ENCODE measurements at places on chromosomes 1 and 21.

- DNase-seq = no peak
Observed at GRCh38 chr1:86965012-86965826, 50.8 kb downstream of the HS2ST1 start.

DNA sequence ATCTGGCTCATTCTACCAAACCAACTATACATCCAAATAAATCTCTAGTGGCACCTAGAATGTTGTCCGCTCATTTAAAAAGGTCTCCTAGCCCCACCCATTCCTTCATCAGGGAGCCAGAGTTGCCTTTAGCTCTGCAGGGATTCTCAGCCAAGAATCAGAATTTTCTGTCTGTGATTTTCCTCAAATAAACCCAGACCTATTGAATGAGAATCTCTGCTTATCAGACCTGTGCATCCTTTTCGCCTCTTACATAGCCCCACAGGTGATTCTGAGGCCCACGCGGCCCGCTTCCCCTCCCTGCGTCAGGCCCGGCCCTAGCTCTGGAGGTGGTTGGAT, 410 bp upstream of the TDRD5 start:
- DNase-seq = no peak

- no peak for DNase-seq
Observed at GRCh38 chr1:183278739-183279591, 92.9 kb downstream of the LAMC2 start.

DNA sequence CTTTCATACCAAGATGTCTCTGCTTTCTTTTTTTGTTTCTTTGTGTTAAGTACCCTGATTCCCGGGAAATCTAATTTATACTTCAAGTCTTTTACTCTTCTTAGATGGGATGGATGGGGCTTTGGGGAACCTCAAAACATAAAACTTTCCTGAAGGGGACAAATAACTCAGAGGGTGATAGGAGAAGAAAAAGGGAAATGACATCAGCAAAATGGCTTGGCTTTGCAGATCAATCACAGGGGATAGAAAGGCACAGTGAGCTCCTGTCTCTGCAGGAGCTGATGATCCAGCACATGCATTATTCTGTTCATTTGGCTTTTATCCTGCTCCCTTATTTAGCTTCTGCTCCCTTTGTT, 1.4 kb upstream of the CA14 start:
- DNase-seq = no peak

- DNase-seq = no peak
Observed at GRCh38 chr1:176227579-176227978, 20.5 kb upstream of the COP1 start.

GRCh38 chr1:199218533-199218932, 579.7 kb downstream of the PTPRC start:
- DNase-seq = no peak

- no peak for DNase-seq
Observed at GRCh38 chr1:79042539-79042938, 36.0 kb upstream of the ADGRL4 start.

- DNase-seq = no peak
Observed at GRCh38 chr1:183273300-183273699, 87.2 kb downstream of the LAMC2 start.

Data from stimulated activated CD4-positive, alpha-beta T cell treated with anti-CD3 and anti-CD28 coated beads, Interleukin-1b, Interleukin-23, amount 100 ng/mL, for 48 hours (primary cell).